ENCODE measurements at places on chromosomes 7 and 10.
A peak's percentile ranks its signal among the peaks of the same experiment; 100 is the strongest.

DNA sequence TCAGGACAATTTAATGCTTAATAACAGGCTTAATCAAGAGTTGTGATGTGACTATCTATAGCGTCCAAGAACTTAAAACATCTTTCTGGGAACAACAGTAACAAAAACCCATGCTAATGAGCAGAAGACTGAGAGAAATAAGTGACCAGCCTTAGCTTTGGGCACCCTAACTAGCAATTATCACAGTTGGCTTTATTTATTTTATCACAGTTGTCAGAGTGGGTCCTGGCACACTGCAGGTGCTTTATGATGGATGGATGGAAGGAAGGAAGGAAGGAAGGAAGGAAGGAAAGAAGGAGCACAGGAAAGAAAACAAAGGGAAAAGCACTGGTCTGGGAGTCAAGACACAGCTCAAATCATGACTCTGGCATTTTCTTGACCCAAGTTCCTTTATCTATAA is 181.1 kb downstream of the SKAP2 start:
- DNase-seq = no peak

GRCh38 chr7:68078157-68078710 is 1081.6 kb downstream of the TYW1 start:
- DNase-seq = no peak

DNA sequence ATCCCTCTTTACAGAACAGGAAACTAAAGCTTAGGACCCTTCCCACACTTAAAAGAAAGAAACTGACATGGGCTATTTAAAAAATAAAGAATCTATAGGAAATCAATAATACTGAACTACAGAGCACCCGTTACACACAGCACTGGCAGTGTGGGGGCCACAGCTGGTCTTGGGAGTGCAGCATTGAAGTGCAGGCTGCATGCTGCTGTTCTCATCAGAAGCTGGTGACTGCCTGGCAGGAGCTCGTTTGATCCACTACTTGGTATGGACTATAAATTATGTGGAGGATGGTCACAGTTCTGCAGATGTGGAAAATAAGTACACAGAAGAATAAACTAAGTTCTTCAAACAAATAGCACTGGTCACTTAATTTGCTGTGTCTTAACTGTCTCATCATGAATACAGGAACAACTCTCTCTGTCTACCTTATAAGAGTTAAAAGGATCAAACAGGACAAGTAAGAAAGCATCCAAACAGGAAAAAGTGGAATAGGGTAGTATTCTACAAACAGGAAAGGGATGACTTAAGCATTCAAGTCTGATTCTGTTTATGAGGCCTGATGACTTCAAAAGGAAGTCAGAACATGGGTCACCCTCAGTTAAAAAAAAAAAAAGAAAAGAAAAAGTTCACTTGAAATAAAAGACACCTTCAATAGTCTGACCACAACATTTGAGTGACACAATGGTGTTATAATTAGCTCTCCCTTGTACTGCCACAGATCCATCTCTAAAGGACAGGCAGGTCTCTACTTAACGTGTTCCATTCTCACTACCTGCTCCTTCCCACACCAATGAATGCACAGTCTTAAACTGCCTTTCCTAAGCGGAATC is 21.0 kb downstream of the DOCK4 start:
- no peak for DNase-seq

DNA sequence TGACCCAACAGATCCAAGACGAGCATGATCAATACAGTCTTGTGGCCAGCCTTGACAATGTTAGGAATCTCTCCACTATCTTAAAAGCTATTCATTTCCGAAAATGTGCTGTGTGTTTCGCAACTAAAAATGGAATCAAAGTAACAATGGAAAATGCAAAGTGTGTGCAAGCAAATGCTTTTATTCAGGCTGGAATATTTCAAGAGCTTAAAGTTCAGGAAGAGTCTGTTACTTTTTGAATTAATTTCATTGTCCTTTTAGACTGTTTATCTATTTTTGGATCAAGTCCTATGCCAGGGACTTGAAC is 24.3 kb upstream of the TIAL1 start:
- DNase-seq = no peak

- no peak for DNase-seq
Measured at GRCh38 chr10:71547876-71548846, 151.4 kb downstream of the CDH23 start.

DNA sequence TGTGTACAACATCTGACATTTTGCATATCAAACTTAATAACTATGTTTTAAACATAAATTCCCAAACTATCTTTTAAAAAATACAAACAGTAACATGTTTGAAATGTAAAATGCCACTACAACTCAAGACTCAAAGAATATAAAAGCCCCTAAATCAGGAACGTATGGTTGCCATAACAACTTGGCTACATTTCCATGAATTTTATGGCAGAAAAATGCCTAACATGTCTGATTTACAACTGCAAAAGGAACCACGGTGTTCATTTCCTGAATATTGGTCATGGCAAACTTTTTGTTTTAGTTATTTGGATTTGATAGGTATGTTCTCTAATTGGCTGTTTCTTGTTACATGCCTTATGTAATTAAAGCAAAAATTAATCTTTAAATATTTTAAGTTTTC is 2.0 kb downstream of the SOSTDC1 start:
- no peak for DNase-seq

GRCh38 chr7:41006306-41006995 is 696.4 kb downstream of the INHBA start:
- DNase-seq = no peak

DNA sequence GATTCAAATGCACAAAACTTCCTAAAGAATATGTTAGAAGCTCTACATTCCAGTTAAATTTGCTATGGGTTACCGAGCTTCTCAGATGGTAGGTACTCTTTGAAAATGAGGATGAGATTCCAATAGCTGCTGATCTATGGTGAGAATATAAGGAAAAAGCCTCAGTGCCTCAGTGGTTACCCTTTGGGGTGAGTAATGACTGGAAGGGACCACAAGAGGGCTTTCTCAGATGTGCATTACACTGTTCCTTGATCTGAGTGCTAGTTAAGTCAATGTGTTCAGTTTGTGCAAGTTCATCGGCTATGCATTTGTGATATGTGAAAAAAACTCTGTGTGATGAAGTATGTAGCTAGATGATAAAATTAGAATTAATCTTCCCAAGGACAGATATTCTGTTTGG is 3.5 kb downstream of the NRCAM start:
- DNase-seq = no peak

- DNase-seq = no peak
Measured at GRCh38 chr10:10293041-10293440, 724.6 kb upstream of the CELF2 start.

DNA sequence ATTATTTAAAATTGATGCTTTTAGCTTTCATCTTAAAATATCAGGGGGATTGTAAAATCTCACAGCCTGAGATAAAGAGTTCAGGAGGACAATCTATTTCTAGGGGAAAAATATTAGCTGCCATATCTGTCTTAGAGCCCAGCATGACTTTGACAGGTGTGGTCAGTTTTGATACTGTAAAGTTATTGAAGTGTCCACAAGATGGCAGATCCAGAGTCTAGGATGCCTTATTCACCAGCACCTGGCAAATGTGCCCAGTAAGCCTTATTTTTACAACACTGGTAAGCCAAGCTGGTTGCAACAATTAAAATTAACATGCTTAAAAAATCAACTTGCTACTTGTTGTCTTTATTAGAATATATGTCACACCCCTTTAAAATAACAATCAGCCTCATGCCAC is 579.3 kb downstream of the SH2D4B start:
- DNase-seq = no peak

- no peak for DNase-seq
Measured at GRCh38 chr7:135755351-135755753, 6.7 kb upstream of the FAM180A start.

- peak; percentile 47 for DNase-seq
Measured at GRCh38 chr7:99141841-99142726, 1.8 kb downstream of the SMURF1 start.

DNA sequence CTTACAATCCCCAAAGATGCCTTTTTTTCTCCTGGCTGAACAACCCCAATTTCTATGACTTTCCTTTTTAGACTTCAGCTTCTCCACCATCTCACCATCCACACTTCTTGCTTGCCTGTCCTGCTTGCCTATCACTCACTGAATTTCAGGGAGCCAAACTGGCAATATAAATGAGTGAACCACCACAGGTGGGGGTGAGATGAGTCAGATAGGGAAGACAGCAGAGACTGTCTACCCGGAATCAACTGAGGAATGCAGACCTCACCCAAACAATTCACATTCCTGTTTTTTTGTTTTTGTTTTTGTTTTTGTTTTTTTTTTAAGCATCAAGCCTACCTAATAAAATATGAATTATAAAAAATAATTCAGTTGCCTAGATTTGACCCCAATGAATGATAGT is 273.8 kb downstream of the NRG3 start:
- DNase-seq = no peak

DNA sequence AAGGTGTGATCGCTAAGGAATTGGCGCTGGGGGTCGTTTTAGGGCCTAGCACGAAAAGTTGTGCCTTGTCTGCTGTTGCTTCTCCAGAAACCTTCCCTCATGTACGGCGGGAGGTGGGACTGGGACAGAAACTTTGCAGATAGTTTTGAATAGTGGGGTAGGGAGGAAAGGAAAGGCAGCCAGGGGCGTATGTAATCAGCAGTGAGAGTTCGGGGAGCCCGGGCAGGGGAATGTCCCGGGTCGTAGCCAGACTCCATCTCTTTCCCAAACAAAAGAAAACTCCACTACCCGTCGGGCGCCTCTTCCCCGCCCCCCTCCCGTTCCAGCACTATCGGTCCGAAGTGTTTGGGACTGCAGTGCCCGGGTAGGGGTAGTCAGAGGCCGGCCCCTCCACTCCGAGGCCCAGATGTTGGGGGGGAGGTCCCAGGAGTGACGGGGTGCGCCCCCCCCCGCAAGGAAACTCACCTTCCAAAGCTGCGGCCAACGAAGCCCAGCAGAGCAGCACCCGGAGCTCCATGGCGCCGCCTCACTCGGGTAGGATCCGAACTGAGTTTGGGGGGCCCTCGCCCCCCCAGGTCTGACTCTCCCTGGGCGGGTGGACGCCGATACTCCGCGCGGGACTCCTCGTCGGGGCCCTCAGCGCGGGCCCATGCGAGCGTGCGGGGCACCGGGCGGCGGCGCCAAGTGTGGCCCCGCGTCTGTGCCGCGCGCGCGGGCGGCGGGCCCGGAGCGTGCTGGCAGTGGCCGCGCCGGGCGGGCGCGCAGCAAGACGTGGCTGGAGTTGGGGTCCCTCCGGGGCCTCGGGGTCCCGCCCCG is 601 bp downstream of the EPHB4 start:
- no peak for DNase-seq

- no peak for DNase-seq
Measured at GRCh38 chr10:19730907-19731217, 85.4 kb upstream of the PLXDC2 start.

DNA sequence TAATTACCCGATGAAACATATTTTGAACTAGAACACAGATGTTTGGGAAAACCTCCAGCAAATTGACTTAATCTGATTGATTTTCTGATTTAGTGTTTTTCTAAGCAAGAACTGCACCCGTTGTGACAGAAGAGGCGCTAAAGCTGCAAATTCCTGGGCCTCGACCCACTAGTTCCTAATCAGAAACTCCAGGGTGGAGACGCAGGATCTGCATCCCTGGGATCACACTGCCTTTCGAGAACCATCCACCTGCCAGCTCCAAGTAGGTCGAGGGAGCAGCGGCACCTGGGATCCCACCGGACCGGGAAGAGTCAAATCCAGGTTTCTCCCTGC is 136.8 kb upstream of the CDCA7L start:
- DNase-seq = no peak

DNA sequence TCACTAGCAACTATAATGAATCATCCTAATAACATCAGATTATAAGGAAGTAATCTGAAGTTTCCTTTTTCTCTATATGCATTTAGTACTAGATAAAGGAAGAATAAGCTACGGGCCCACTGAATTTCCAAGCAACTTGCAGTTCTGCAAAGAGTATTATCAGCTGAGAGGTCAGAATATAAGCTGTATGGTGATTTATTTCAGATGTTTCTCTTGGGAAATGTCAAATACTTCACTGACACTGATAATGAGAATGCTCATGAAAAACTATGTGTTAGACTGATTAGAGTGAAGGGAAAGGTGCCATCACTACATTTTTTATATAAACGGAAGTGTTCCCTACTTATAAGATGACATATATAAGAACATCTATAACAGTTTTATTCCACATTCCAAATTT is 251.2 kb upstream of the HGF start:
- DNase-seq = no peak

DNA sequence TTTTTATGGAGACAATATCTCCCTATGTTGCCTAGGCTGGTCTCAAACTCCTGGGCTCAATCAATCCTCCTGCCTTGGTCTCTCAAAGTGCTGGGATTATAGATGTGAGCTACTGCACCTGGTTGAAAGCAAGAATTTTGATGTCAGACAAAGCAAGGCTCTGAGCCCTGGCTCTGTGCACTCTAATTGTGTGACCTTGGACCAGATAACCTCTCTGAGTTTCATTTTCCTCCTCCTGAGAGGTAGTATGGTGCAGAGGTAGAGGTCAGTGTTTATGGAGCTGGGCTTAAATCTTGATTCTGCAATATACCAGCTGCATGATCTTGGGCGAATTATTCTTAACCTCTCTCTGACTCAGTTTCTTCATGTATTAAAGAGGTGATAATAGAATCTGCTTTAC is 31.4 kb upstream of the SLC26A3 start:
- DNase-seq = no peak

GRCh38 chr10:57186201-57186600 is 825.1 kb upstream of the ZWINT start:
- DNase-seq = no peak

DNA sequence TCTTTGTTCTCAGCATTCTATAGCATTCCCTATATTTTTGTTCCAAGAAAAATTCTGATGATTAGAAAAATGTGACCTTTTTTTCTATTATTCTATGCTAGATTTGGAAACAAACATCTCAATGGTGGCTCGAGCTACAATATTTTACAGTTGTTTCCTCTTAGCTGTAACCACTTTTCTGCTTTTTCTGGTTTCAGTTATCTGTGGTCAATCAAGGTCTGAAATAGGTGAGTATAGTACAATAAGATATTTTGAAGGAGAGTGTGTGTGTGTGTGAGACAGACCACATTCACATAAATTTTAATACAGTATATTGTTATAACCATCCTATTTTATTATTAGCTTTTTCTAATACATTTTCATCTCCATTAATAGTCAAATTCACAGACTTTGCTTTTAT is 564.5 kb upstream of the GHITM start:
- no peak for DNase-seq

- DNase-seq = no peak
Measured at GRCh38 chr10:132069849-132070182, 4.1 kb downstream of the JAKMIP3 start.

- DNase-seq = no peak
Measured at GRCh38 chr10:72261784-72262404, 11.8 kb upstream of the DDIT4 start.

GRCh38 chr7:157442456-157442855 is 105.7 kb downstream of the DNAJB6 start:
- DNase-seq = no peak

GRCh38 chr7:129646369-129647021 is 35.0 kb downstream of the NRF1 start:
- DNase-seq = no peak

GRCh38 chr7:150384406-150385301 is 5.5 kb downstream of the ZNF775 start:
- DNase-seq = no peak

- no peak for DNase-seq
Measured at GRCh38 chr7:69907720-69908119, 309.4 kb downstream of the AUTS2 start.
